Hematopoietic multipotent progenitor cell (in vitro differentiated cells): ENCODE measurements at places on chromosomes 6 and 20.

GRCh38 chr6:124993327-124993726 lies 31.1 kb downstream of the RNF217 start:
- DNase-seq: no peak

DNA sequence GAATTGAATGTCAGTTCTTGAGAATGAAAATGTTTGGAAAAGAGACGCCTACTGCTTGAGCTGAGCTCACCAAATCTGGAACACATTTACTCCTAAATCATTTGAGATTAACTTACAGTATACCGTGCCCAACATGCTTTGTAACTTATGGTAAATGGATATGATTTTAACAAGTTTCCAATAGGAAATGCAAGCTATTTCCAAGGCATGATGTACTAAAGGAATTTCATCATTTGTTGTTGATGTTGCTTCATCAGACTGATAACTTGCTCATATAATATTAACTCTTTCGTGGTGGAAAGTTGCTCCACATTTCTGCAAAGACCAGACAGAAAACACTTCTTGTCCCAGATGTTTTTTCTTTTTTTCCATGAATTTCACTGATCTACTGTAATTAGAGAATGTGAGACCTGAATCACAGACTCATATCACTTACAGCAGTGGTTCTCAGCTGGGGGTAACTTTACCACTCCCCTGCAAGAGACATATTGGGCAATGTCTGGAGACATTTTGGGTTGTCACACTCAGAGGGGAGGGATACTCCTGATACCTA lies 116.6 kb upstream of the TRAF3IP2 start:
- DNase-seq: no peak

GRCh38 chr6:151254451-151255081 lies 14.8 kb downstream of the AKAP12 start:
- DNase-seq: no peak

GRCh38 chr20:48359692-48360341 lies 468.0 kb downstream of the PREX1 start:
- no peak for DNase-seq

GRCh38 chr6:143513410-143513809 lies 1.9 kb upstream of the FUCA2 start:
- DNase-seq: peak; percentile 43

DNA sequence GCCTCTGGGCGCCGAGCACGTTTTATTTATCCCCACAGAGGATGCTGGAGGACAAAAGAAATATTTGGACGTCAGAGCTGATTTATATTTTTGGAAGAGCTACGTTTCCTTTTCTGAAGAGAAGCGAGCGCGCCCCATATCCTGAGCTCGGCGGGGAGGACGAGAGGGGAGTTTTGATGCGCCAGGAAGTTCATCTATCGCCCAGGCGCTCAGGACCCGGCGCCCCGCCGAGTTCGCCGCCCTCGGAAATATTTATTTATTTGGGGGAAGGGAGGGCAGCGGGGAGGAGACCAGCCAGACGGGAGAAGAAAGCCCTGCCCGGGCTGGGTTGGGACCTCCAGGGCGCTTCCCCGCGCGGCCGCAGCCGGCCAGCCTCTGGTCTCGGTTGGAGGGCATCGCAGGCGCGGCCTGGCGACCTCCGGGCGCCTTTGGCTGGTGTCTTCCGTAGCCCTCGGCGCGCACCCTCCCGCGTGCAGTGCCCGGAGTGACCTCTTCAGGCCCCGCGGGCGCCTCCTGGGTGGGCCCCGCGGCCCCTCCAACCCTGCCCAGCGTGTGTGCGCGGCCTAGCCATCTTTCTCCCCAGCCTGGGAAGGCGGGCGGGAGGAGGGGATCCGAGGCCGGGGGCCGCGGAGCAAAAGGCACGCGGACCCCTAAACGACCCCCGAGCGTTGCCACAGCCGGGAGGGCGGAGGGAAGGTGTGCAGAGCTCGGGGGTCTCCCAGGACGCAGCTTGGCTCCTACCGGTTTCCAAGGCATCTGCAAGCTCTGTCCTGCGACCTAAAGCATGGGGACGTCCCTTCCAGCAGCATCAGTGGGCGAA lies 5.4 kb upstream of the FOXF2 start:
- no peak for DNase-seq

DNA sequence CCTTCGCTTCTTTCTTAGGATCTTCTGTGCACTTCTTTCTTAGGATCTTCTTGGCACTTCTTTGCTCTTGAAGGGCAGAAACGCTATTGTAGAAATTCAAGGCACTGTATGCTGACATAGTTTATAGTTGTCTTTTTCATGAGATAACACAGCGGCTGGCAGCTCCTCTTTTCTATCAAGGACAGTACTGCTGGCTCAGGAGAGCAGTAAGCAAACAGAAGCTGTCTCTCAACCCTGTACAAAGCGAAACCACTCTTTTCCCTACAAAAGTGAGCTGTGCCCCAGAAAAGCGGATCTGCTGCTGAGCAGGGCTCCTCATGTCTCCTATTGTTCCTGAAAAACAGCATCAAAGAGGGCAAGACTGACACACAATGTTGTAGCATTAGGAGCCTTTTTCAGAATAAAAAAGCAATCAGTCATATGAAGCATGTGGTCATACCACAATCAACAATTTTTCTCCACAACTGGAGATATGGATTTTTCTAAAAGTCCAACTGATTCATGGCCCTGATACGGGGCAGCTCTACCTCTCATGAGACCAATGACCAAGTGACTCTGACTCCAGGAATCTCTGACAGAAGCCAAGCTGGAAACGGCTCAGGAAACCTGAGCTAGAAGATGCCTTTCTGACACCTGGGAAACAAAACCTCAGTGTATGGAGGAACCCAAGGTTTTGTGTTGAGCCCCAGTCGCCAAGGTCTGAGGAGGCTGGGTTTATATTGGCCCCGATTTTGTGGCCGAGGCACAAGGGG lies 255.9 kb downstream of the ESR1 start:
- DNase-seq: no peak

- peak; percentile 43 for DNase-seq
These were observed 646 bp upstream of the CPNE5 start for GRCh38 chr6:36839749-36840431.

DNA sequence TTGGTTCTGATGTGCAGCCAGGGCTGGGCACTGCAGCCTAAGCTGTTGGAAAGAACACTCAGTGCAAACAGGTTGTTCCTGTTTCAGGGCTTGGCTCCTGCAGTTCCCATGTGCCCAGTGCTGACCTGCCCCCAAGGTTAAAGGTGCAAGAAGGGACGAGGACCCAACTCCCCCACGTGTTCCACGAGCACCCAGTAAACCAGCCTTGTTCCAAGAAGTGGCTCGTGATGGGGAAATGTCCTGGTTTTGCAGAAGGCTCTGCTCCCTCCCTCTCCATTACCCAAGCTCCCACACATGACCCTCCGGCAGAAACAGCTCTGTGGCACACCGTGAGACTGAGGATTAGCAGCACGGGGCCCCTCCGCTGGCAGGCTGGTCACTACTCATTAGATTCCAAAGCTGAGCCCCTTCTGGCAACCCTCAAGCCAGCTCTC lies 9.4 kb downstream of the ACSS1 start:
- no peak for DNase-seq

GRCh38 chr6:25169553-25169952 lies 109.6 kb upstream of the CARMIL1 start:
- no peak for DNase-seq

DNA sequence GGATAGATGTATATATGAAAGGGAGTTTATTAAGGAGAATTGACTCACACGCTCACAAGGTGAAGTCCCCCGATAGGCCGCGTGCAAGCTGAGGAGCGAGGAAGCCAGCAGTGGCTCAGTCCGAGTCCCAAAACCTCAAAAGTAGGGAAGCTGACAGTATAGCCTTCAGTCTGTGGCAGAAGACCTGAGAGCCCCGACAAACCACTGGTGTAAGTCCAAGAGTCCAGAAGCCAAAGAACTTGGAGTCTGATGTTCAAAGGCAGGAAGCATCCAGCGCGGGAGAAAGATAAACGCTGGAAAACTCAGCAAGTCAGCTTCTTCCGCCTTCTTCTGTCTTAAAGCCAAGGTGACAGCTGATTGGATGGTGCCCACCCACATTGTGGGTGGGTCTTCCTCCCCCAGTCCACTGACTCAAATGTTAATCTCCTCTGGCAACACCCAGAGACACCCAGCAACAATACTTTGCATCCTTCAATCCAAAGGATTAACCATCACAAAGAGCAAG lies 102.6 kb upstream of the GJE1 start:
- DNase-seq: no peak

GRCh38 chr6:31657406-31658157 lies 1.9 kb downstream of the APOM start:
- DNase-seq: no peak

DNA sequence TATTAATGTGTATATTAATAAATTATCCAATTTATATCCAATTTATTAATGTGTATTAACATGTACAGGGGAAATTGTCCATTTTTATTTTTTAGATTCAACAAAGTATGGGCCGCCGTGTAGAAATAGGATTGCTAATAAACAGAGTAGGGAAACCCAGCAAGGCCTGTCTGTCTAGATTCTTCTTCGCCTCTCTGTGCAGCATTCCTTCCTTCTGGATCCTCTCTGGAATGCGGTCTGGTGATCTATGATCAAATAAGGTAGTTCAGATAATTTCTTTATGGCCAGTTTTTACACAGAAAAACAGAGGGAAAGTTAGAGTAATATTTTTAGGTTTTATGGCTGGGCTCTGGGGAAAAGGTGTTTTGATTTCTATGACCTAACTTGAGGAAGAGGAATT lies 19.9 kb upstream of the HFE start:
- no peak for DNase-seq

GRCh38 chr6:116472706-116473105 lies 11.5 kb downstream of the CALHM6 start:
- no peak for DNase-seq

GRCh38 chr20:63484236-63484635 lies 11.8 kb upstream of the KCNQ2 start:
- DNase-seq: no peak

- DNase-seq: no peak
These were observed 23.0 kb upstream of the FKBP1A start for GRCh38 chr20:1415667-1416468.
